Bladder microvascular endothelial cell (primary cell): ENCODE measurements at places on chromosomes 7 and 10. TPM values are rescaled to one million over a fixed set of nuclear protein-coding genes. Genes with fewer than 3 reads are reported as not detected.

The FAM25G gene
- total RNA-seq, result not detected in 2 replicates

The C10orf105 gene
- not detected in 2 replicates for total RNA-seq

The MUC12 gene
- not detected in 2 replicates for total RNA-seq

The ASB15 gene
- total RNA-seq, result not detected in 2 replicates

The ADAM8 gene
- total RNA-seq, result 0.65 and 1.6 TPM in 2 replicates

The KLF14 gene
- total RNA-seq, result not detected in 2 replicates

The PNLIPRP3 gene
- total RNA-seq, result not detected in 2 replicates

The TMEM130 gene
- not detected in 2 replicates for total RNA-seq

The NPTX2 gene
- 0.69 and 0.97 TPM in 2 replicates for total RNA-seq

The MYPN gene
- total RNA-seq, result under 0.01 and 0.16 TPM in 2 replicates
